A549 treated with GW870086 at 1 μM for 4 hours (cell line): ENCODE measurements at places on chromosomes 4 and X. TPM values are rescaled to one million over a fixed set of nuclear protein-coding genes. Genes with fewer than 3 reads are reported as not detected.

SRPK3 gene
- not detected in 5 replicates for total RNA-seq

ELOVL6 gene
- 15.3 to 22.1 TPM (median 19.4 TPM) in 5 replicates for total RNA-seq

MAB21L2 gene
- not detected in 5 replicates for total RNA-seq

PARM1 gene
- 0.40 to 0.69 TPM (median 0.63 TPM) in 5 replicates for total RNA-seq

HELT gene
- total RNA-seq: not detected in 5 replicates

SERPINA7 gene
- not detected in 5 replicates for total RNA-seq

RAB41 gene
- not detected in 5 replicates for total RNA-seq

CAMK2D gene
- 12.0 to 17.3 TPM (median 16.2 TPM) in 5 replicates for total RNA-seq

FAM149A gene
- total RNA-seq: 0.95 to 1.8 TPM (median 1.4 TPM) in 5 replicates

ZC4H2 gene
- total RNA-seq: 1.9 to 2.2 TPM (median 2.0 TPM) in 5 replicates

MEPE gene
- not detected in 5 replicates for total RNA-seq

CXCL1 gene
- 8.2 to 9.5 TPM (median 9.2 TPM) in 5 replicates for total RNA-seq

ZXDA gene
- total RNA-seq: 1.3 to 2.0 TPM (median 1.6 TPM) in 5 replicates

TMPRSS11F gene
- total RNA-seq: not detected in 5 replicates

TFDP3 gene
- total RNA-seq: not detected in 5 replicates

C4orf54 gene
- not detected in 5 replicates for total RNA-seq

WAS gene
- 0.15 to 0.34 TPM (median 0.19 TPM) in 5 replicates for total RNA-seq

TMEM150C gene
- 0.87 to 1.3 TPM (median 1.2 TPM) in 5 replicates for total RNA-seq

TRIM75 gene
- total RNA-seq: not detected in 5 replicates

COX7B2 gene
- total RNA-seq: not detected in 5 replicates

PPP1R2C gene
- total RNA-seq: not detected in 5 replicates

DDIT4L gene
- total RNA-seq: 0.23 to 0.32 TPM (median 0.27 TPM) in 5 replicates

MAGEA9B gene
- not detected in 5 replicates for total RNA-seq

PF4V1 gene
- total RNA-seq: not detected in 5 replicates

IL21 gene
- total RNA-seq: not detected in 5 replicates

TCP11X2 gene
- not detected in 5 replicates for total RNA-seq

CCDC110 gene
- total RNA-seq: not detected in 5 replicates

FAM47E gene
- total RNA-seq: 0.09 to 0.32 TPM (median 0.22 TPM) in 4 of 5 replicates, not detected in the other

POF1B gene
- 2.3 to 2.8 TPM (median 2.5 TPM) in 5 replicates for total RNA-seq

PABPC1L2A gene
- not detected in 5 replicates for total RNA-seq

TSPAN6 gene
- total RNA-seq: 35.2 to 43.3 TPM (median 41.1 TPM) in 5 replicates

FGFR3 gene
- total RNA-seq: 1.2 to 3.1 TPM (median 2.8 TPM) in 5 replicates

GPC4 gene
- 0.03 to 0.05 TPM in 2 of 5 replicates, not detected in the others for total RNA-seq

MTMR8 gene
- 0.46 to 0.80 TPM (median 0.53 TPM) in 5 replicates for total RNA-seq

CFAP299 gene
- total RNA-seq: not detected in 5 replicates
